ENCODE measurements at places on chromosomes 5 and 9.

DNA sequence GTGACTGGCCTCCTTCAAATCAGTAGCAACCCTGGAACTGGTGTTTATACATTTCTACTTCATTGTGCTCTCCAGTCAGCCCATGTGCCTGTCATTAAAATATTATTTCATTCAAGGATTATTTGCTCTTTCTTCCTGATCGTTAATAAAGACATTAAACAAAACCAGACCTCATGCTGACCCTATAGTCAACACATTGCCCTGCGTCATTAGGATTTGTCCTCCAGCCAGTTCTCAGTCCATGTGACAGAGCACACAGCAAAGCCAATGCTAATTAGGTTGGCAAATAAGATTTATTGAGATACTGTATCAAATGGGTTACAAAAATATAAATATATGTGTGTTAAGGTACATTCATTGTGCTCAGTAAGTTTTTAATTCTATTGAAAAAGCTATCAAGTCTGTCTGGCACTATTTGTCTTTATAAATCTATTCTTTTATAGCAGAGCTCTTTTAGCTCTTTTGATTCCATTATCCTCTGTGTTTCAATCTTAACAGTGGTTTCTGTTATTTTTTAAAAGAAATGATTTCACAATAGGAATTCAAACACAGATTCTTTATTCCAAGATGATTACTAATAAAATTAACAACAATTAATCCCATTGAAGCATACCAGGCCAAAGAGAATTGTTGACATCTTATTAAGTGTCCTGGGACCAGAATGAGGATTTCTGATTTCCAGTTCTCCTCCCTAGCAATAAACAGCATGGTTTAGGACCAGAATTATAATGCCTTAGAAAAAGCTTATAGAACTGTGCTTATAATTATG, 209.4 kb upstream of the RGMB start:
- DNase-seq = no peak

GRCh38 chr5:142748568-142749249, 21.5 kb upstream of the ARHGAP26 start:
- DNase-seq = peak; percentile 57

- DNase-seq = no peak
These were observed 583 bp upstream of the TJP2 start for GRCh38 chr9:69173497-69173890.

GRCh38 chr9:75039801-75040200, 11.7 kb upstream of the CARNMT1 start:
- DNase-seq = no peak

DNA sequence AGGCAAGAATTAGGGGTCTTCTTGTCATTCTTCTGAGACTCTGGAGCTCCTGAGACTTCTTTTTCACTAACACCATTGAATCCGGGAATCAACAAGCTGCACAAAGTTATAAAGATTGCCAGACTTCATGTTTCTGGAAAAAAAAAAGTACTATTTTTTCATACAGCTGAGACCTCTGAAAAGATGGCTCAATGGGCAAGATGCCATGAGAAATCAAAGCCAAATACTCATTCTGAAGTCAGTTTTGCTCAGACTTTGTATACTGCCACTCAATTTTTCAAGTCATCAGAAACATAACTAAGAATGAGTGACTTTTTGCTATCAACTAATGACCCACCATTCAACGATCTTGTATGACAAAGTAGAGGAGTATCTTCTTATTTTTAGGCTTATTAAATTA, 512.0 kb downstream of the RAB3C start:
- no peak for DNase-seq

DNA sequence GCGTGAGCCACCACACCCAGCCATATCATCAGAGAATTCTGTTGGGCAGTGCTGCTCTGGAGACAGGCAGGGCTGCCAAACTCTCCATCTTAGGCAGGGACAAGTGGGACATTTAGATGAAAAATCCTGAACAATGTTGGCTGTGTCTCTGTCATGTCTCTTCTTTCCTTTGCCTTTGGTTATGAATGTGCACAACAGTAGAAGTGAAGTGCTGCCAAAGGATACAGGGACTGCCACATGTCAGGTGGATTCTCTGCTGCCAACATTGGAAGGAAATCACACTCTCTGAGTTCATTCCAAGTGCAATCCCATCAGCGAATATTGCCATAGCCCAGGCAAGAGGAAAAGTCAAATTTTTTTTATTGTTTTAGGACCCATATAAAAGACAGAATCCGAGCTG, 348.8 kb downstream of the TRPM3 start:
- no peak for DNase-seq

DNA sequence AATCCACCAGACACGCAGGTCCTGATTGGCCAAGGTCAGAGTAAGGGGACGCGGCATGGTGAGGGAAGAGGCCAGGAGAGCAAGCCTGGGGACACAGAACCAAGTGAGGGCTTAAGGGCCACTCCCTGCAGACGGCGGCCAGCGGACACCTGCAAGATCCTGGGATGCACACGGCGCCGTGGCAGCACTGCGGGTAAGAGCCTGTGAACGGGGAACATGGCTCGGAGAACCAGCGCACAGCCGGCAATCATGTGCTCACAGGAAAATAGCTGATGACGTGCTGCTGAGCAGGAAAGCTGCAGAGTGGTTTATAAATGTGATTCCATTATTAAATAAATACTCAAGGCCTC, 27.0 kb upstream of the NSMF start:
- DNase-seq = no peak

DNA sequence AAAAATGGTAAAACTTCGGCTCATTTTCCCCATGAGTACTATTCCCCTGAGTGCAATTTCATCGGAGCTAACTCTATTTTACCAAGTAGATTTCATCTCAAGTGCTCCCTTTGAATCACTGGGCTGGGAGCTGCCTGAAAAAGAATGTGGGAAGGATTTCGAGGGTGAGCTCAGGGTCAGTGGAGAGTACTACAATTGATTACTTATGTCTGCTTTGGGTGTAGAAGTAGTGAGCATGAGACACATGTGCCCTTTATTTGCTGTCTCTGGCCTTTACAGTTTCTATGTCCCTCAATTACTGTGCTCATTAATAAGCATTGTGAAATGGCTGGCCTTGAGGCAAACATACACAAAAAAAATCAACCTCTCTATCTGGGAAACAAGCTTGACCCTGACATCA, 172.7 kb upstream of the RFX3 start:
- no peak for DNase-seq

DNA sequence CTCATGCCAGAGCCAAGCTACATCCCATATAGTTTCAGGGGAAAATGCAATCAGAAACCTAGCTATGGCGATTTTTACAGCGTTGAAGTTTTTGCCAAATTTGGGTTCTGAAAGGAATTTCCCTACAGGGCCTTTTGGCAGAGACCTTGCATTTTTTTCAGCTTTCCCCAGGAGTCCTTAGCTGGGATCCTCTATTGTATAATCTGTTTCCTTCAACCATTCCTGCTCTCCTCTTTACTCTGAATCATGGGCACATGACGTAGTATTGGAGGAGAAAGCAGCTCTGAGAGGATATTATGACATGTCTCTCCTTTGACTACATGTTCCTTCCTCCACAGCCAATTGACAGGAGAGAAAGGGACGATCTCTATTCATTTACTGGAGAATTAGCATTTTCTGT, 118.5 kb upstream of the ERCC6L2 start:
- no peak for DNase-seq

GRCh38 chr9:86763791-86764190, 183.5 kb downstream of the GAS1 start:
- peak; percentile 15 for DNase-seq

- no peak for DNase-seq
These were observed 36.0 kb upstream of the PDE8B start for GRCh38 chr5:77174526-77174925.
